Foreskin melanocyte (primary cell): ENCODE measurements at places on chromosomes 1 and 21.

- no peak for DNase-seq
These were observed 1.4 kb downstream of the DUSP10 start for GRCh38 chr1:221740369-221740992.

- DNase-seq: no peak
These were observed 7.2 kb upstream of the WARS2 start for GRCh38 chr1:119147661-119148090.

- peak; percentile 67 for DNase-seq
These were observed 208.3 kb upstream of the RUNX1 start for GRCh38 chr21:35257413-35257812.

DNA sequence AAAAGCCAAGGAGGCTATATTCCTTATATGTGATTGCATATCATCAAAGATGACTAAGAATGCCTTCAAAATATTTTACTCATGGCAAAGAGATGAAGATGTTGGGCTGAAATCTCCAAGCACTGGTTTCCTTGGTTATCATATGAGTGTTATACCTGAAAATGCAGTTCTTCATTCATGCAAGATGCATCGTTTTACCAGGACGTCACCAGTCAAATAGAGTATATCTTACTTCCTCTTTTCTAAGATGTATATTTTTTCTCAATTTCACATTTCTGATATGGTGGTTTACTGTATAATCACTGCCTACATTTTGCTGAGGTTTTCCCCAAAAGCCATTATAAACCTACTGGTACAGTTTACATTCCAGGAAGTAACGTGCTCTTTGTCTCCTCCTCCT lies 1085.7 kb downstream of the NCAM2 start:
- no peak for DNase-seq

GRCh38 chr1:105636052-105636451 lies 1420.4 kb upstream of the PRMT6 start:
- DNase-seq: no peak

- no peak for DNase-seq
These were observed 712 bp downstream of the RAB13 start for GRCh38 chr1:153985341-153985912.

- no peak for DNase-seq
These were observed 1.6 kb downstream of the ADAMTS5 start for GRCh38 chr21:26965040-26965906.

- DNase-seq: no peak
These were observed 954.4 kb downstream of the NCAM2 start for GRCh38 chr21:21952566-21952965.

GRCh38 chr1:185229981-185230380 lies 73.0 kb downstream of the SWT1 start:
- no peak for DNase-seq

GRCh38 chr1:61626816-61627215 lies 98.1 kb downstream of the TM2D1 start:
- DNase-seq: no peak

DNA sequence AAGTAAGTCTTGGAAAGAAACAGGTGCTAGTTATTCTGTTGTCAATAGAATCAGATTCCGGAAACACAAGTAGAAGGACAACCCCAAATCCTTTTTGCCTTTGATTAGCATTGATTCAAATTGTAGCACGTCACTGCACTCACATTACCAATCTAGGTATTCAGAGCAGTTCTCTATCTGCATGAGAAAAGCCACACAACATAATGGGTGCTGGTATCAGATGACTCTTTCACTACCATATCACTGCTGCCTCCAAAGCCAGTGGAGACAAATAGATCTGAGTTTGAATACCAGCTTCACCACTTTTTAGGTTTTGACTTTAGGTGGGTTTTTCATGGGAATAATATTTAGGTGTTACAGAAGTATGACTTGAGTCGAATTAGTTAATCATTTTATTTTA lies 38.9 kb downstream of the RTCA start:
- DNase-seq: no peak

GRCh38 chr1:217526636-217527035 lies 104.3 kb downstream of the GPATCH2 start:
- no peak for DNase-seq

DNA sequence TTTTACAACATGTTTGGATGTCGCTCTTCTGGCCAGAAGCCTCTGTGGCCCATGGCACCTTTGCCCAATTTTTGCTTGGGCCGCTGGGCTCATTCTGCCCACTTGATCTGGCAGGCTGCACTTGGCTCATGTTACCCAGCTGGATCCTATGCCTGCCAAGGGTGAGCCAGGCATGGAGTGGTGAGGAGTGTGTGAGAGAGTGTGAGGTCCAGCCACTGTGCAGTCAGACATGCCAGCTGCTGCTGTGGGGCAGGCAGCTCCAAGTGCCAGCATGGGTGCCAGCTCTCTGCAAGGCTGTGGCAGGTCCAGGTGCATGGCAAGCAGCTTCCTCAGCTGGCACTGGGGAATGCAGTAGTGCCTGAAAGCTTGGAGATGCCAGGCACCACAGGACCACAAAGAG lies 71.0 kb downstream of the EBNA1BP2 start:
- no peak for DNase-seq

- peak; percentile 44 for DNase-seq
These were observed 15.8 kb downstream of the GPSM2 start for GRCh38 chr1:108892356-108893140.

DNA sequence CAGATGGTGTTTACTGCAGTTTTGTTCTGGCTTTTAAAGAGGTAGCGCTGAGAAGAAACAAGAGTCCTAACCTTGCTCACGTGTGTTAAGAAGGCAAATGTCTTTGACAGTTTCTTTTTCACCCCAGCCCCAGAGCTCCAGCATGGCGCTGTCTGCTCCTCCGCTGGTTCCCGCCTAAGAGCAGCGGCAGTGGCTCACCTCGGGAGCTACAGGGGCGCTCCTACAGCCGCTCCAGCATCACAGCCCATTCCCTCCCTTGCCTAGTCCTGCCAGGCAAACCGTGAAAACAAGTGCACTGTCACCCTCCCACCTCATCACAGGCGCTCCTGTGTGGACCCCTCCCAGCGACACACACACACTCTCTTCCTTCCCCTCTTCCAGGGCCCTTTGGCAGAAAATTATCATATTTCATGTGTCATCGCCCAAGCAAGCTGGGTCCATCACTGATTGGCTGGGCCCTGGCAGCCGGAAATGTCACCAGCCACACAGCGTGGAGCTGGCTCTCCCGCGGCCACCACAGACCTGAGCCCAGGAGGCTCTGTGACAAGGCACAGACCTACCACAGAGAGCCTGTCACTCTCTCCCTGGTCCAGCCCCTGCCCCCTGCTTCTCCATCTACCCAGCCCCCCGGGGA lies 1.2 kb upstream of the HIVEP3 start:
- no peak for DNase-seq

DNA sequence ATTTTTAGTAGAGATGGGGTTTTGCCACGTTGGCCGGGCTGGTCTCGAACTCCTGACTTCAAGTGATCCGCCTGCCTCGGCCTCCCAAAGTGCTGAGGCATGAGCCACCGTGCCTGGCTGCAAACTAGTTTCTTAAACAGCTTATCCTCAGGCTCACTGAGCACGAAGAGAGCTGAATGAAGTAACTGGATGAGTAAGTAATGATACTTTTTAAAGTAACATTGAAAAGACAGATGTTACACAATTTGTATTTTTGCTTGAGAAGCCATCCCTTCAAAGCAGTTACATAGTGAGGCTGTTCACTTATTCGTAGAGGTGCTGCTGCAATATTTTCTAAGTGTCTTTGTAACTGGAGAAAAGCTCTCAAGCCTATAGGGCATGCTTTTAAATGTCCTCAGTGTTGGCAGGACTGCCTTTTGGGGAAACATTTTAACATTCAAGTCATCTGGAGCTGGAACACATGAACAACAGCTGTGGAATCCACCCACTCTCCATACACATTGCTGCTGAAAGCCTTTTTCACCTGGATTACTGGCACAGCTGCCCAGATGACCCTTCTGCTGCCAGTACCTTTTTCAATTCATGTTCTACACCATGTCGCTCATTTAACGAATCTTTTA lies 2.7 kb upstream of the YBX1 start:
- DNase-seq: no peak

- DNase-seq: no peak
These were observed 171.6 kb upstream of the EDN2 start for GRCh38 chr1:41656068-41656467.

DNA sequence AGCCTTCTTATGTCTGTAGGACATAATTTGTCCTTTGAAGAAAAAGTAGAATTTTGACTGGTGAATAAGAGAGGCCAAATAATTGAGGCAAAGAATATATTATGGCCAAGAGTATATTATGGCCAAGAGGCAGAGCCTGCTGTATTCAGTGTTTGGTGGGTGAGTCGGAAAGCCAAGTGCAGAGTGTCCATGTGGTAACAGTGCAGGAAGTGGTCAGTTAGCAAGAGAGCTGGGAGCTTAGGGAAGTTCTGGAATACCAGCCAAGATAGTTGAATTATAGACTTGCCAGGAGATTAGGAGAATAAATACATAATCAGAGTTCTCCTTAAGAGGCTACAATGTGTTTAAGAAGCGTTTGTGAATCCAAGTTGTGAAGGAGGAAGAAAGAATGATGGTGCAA lies 131.5 kb upstream of the LMO4 start:
- peak; percentile 32 for DNase-seq

DNA sequence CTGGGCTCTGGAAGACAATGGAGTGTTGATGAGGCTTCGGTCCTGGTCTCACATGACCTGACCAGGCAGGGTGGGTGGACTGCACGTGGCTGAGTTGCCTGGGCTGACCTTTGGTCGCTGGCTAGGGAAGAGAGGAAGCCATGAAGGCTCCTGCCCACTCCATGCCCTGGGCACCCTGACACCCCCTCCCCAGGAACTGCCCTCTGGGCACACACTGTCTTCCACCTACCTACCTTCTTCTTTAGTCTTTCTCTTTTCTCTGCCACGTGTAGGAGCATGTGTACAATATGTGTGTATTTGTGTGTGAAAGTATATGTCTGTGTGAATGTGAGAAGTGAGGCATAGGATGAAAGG lies 15.1 kb downstream of the POU3F1 start:
- DNase-seq: peak; percentile 70

DNA sequence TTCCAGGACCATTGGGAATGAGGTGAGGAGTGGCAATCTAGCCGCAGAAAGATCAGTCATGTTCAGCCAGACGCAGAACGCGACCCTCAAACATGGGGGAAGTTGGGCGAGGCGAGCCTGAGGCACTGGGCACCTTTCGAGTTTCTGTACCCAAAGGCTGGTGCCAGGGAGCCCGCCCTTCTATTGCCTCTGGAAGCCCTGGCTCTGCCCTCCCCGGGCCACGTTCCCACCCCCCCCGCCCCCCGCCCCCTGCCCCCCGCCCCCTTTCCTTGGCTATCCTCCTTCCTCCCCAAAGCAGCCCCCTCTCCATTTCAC lies 2.2 kb upstream of the ZBTB7B start:
- DNase-seq: no peak

DNA sequence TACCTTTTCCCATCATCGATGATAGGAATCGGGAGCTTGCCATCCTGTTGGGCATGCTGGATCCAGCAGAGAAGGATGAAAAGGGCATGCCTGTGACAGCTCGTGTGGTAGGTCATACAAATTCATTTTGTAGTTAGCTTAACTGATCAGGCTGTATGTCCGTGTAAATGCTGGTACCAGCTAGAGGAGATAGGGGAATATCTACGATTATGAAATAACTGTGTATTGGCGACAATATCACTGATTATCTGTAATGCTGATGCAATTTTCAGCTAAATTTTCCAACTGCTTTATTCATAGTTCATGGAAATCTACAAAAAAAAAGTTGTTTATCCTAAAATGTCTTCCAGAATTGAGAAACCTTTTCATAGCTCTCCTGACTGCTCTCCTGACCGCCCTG lies 8.3 kb downstream of the PRDX6 start:
- no peak for DNase-seq

DNA sequence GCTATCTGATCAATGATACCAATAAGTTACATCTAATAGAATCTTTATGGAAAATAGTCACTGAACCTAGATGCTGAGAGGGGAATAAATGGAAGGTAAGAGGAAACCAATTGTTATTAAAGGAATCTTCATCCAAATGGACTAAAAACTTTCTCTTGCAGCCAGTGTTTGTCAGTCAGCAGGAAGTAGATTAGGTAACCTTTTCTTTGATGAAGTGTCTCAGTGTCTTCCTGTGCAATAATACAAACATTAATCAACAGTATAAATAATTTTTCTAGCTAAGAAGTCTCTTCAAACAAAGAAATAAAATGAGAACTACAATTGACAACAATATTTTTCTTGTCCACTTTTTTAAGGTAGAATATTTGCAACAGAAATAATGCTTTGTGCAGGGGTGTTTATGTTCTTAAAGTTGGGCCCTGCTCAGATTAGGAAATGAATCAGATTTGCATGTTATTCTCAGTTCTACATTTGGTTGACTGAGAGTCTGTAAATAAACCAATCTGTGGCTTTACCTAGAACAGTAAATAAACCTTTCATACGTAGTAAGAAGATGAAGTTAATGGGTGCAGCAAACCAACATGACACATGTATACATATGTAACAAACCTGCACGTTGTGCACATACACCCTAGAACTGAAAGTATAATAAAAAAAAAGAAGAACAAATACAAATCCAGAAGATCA lies 391.4 kb downstream of the MRPL39 start:
- DNase-seq: no peak

- DNase-seq: no peak
These were observed 433 bp upstream of the DMBX1 start for GRCh38 chr1:46489169-46489637.

GRCh38 chr1:116256286-116256649 lies 116.8 kb upstream of the ATP1A1 start:
- no peak for DNase-seq

GRCh38 chr1:230137337-230137815 lies 70.3 kb downstream of the GALNT2 start:
- no peak for DNase-seq
